Skeletal muscle cell (primary cell): ENCODE measurements at places on chromosomes 5 and 9.

GRCh38 chr5:123460296-123460729 is 37.1 kb upstream of the CEP120 start:
- DNase-seq = no peak

- DNase-seq = no peak
Observed at GRCh38 chr5:52598968-52599367, 188.7 kb upstream of the ITGA1 start.

- DNase-seq = no peak
Observed at GRCh38 chr5:140565024-140565779, 574 bp downstream of the SLC35A4 start.

GRCh38 chr9:89408628-89409101 is 89.2 kb downstream of the SEMA4D start:
- DNase-seq = no peak

DNA sequence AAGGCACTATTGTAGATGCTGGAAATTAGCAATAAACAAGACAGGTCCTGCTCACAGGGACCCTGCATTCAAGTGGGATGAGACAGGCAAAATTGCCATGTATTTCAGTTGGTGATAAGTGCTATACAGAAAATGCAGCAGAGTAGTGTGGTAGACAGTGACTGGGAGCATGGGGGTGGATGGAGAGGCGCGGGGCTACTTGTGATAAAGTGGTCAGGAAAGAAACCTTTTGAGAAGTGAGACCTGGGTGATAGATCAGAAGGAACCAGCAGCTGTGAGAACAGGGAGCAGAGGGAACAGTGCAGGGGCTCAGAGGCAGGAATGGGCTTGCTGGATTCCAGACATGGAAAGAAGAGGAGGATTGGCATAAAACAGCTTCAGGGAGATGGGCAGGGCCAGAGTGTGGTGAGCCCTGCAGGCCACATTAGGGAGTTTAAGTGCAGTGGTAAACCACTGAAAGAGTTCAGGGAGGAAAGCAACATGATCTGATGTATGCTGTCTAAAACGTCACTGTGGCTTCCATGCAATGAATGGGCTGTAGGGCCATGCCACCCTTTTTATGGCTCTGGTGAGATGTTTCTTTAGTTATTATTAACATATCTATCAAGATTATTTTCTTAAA is 7.3 kb downstream of the CRHBP start:
- DNase-seq = peak; percentile 19

DNA sequence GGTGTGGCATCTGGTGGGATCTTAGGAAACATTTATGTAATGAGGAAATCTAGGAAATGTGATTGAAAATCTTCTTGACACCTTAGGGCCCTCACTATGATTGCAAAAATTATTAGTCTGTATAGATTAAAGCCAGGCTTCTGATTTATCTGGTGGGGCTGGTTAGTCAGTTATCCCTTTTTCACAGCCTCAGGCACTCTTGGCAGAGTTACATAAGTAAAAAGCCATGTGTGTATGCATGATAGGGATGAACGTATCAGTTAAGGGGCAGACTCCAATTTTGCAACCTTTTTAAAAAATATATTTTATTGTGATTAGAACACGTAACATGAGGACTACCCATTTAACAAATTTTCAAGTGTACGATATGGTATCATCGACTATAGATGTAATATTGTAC is 30.6 kb upstream of the RAB14 start:
- no peak for DNase-seq

GRCh38 chr5:6596388-6596787 is 36.5 kb downstream of the NSUN2 start:
- no peak for DNase-seq

DNA sequence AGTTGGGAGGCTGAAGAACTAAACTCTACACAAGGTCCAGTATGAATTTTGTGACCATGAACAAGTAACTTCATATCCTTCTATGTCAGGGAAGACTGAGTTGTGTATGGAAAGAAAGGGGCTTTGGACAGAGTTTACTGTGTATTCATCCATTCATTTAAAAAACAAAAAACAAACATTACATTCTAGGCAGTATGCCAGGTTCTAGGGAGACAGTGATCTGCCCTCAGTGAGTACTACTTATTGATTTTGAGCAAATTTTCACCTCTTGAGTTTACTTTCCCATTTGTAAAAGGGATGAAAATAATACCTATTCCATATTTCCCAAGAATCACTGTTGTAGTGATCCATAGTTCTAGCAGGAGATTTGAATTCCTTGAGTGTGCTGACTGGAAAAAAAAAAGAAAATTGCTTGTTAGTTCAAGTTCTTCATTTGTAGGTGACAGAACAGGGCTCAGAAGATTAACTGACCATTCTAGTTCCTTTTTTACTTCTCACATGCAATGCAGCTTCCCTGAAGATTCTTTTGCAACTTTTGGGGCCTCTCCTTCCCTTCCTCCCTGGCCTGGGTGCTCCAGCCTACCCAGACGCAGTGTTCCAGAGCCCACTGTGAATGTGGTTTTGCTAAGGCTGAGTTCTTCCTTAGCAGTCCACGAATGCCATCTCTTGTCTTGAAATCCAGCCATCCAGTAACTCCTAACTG is 2.6 kb upstream of the GAPVD1 start:
- DNase-seq = no peak

GRCh38 chr9:114803479-114804265 is 2.2 kb downstream of the TNFSF15 start:
- DNase-seq = no peak

GRCh38 chr5:53030893-53031292 is 41.7 kb downstream of the ITGA2 start:
- no peak for DNase-seq

GRCh38 chr5:14914623-14915260 is 43.2 kb upstream of the ANKH start:
- DNase-seq = no peak

- no peak for DNase-seq
Observed at GRCh38 chr5:68377733-68378132, 162.2 kb downstream of the PIK3R1 start.

DNA sequence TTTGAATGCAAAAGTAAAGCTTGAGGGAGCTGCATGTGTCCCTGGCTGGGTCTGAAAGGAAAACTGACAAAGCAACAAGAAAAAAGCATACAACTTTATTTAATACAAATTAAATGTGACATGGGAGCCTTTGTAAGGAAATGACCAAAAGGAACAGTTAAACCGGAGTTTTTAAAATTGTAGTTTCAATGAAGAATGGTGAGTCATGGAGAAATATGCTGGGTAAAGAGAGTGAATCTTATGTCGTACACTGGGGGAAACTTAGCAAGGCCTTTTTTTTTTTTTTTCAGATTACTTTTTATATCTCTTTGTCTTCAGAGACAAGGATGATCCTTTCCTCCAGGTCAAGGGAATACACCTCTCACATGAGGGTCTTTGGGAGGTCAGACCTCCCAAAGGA is 50.1 kb upstream of the FBXL17 start:
- DNase-seq = peak; percentile 12

- DNase-seq = no peak
Observed at GRCh38 chr9:78928625-78929405, 631.9 kb downstream of the PSAT1 start.

DNA sequence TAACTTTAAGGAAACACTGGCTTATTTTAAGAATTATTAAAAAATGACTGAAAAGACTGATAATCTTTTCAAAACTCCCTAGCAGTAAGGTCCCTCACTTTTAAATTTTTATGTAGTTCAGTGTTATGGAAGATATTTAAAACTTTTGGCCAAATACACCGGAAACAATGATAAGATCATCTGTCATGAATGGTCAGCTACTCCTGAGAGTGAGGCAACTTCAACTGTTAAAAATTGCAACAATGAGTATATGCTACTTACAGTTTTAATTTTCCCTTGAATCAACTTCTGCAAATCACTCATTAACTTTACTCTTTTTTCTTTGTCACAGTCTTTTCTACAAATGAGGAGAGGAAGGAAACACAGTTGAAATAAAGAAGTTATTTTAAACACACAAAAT is 10.8 kb downstream of the PUM3 start:
- DNase-seq = no peak

DNA sequence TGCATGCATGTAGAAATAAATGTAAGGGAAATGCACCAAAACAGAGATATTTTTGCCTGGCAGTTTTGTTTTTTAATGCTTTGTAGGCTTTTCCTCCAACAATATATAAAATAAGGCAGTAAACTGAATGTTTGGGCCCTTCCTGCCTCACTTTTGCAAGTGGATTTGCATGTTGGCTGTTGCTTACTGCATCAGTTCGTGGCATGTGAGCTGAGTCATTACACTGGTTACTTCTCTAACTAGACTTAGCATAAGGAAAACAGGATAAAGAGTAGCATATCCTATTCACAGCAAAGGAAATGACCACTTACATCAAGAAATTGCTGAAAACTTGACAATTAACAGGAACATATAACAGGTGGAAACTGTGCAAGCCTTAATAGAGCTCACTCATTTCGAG is 113.4 kb downstream of the TLE1 start:
- DNase-seq = no peak

GRCh38 chr5:122436615-122437014 is 124.6 kb downstream of the SNCAIP start:
- DNase-seq = peak; percentile 4

DNA sequence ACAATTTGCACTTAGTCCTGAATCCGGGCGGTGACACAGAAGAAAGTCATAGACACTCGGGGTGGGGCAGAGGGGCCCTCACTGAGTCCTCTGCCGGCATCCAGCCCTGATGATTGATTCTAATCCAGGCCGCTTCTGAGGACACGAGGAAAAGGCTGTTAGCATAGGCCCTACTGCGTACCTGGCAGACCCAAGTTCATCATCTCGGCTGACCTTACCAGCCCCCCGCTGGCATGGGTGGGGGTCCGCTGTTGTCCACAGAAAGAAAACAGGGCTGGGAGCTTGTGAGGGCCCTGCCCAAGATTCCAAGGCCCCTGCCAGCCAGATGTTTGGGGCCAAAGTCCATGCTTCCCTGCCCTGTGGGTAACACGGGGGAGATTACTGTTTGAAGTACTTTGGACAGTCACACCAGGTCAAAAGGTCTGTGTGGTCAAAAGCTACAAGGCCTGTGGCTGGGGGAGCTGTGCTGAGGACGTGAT is 24.5 kb downstream of the ERGIC1 start:
- DNase-seq = no peak

DNA sequence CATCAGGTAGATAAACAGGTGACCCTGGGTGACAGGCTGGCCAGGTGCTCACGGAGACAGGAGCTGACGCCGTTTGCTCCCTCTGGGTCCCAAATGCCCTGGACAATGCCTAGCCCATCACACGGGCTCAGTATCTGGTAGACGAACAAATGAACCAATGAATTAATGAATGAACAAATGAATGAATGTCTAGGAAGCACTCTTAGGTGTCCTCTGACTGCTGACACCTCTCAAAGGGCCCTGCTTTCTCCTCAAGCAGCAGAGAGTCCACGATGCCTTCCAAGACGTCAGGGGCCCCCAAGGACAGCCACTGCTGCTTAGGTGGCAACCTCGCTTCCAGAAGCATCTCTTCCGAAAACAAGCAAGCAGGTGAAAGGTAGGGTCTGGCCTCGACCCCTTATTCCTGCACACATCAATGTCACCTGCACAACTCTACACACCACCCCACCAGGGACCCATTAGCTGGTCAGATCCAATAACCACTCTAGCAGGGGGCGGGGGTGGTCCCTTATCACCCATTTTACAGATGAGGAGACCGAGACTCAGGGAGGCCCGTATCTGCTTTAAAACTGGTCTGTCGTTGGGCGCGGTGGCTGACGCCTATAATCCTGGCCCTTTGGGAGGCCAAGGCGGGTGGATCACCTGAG is 45.2 kb downstream of the VAV2 start:
- no peak for DNase-seq
